ENCODE measurements at places on chromosomes 3 and 15.

- DNase-seq: peak; percentile 74
These were observed 26.4 kb upstream of the ATP8B4 start for GRCh38 chr15:50145451-50145872.

DNA sequence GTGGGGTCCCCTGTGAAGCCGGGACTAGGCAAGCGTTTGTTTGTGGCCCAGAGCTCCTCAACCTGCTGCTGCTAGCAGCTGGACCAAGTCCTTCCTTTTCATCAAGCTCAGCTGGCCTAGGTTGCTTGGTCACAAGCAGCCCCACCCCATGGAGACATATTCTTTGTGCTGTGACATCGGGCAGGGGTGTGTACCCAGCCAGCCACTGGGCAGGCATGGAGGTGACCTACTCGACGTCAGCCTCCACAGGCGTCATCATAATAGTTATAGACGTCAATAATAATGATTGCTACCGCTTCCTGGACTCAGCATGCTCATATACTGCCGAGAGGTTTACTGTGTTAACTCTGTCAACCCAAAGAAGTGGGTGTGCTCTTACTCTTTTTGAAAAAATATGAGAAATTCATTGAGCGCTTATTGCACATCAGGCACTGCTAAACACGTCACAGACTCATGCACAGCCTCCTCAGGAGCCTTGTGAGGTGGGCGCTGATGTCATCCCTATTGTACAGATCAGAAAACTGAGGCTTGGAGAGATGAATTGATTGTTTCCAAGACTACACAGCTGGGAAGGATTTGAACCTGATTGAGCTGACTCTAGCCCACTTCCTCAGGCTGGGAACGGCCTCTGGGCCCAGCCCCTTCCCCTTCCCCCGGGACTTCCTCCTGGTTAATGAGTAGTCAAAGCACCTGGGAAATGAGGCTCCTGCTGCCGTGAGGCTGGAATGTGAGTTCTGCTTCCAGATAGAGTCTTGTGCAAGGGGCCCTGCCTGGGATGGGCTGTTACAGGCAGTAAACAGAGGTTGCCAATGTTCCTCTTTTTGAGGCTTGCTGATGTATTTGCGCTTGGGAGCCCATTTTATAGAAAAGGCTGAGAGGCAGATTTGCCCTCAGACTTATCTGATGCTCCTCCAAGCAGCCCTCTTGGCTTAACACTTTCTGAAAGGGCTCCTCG lies 16.2 kb downstream of the SLC6A6 start:
- DNase-seq: no peak

- no peak for DNase-seq
These were observed 38.1 kb downstream of the TM2D3 start for GRCh38 chr15:101614001-101614585.

GRCh38 chr15:31098491-31098917 lies 3.0 kb downstream of the TRPM1 start:
- peak; percentile 50 for DNase-seq

- DNase-seq: no peak
These were observed 676.0 kb downstream of the EPHA3 start for GRCh38 chr3:89783341-89783927.

GRCh38 chr3:192275741-192276355 lies 451.5 kb downstream of the FGF12 start:
- DNase-seq: no peak

GRCh38 chr3:150033721-150034120 lies 63.0 kb upstream of the PFN2 start:
- no peak for DNase-seq

DNA sequence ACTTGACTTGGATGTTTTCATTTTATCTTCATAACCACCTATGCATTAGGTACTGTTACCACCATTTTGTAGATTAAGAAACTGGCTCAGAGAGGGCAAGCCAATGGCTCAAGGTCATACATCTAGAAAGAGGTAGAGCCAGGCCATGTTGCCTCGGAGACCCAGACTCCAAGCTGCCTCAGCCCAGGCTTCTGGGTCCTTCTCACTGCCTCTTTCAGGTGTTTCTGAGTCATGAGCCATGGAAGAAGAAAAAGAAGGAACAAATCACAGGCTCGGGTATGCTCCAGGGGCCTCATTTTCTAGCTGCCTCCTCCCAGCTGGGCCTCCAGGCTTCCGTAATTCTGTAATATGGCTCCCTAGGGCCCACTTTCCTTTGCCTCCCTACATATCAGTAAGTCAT lies 226.5 kb upstream of the TOPAZ1 start:
- DNase-seq: no peak

DNA sequence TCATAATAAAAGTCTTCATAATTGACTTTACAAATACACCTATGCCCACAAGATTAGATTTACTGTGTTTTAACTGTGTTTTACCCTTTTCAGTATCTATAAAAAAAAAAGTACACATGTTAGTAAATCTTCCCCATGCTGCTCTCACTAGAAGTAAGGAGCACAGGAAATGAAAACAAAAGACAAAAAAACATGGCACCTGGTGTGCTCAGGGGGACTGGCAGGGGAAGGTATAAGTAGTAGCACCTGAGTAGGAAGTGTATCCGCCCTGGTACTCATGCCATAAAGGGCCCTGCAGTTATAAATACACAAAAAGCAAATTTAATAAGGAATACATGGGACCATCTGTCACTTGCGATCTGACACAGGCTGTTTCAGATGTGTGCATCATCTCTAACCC lies 8.9 kb upstream of the ALDH1A2 start:
- no peak for DNase-seq

- no peak for DNase-seq
These were observed 26.6 kb downstream of the DCP1A start for GRCh38 chr3:53320697-53321096.

DNA sequence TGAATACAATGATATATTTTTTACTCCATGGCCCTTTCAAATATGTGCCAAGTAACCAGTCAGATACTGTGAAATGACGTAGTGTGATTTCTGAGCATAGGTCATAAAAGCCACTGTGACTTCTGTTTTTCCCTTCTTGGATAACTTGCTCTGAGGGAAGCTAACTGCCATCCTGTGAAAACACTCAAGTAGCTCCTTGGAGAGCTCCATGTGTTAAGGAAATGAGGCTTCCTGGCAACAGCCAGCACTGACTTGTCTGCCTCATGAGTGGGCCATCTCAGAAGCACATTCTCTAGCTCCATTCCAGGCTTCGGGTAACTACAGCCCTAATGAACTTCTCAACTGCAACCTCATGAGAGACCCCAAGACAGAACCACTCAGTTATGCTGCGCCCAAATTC lies 9.5 kb upstream of the CCDC80 start:
- no peak for DNase-seq

DNA sequence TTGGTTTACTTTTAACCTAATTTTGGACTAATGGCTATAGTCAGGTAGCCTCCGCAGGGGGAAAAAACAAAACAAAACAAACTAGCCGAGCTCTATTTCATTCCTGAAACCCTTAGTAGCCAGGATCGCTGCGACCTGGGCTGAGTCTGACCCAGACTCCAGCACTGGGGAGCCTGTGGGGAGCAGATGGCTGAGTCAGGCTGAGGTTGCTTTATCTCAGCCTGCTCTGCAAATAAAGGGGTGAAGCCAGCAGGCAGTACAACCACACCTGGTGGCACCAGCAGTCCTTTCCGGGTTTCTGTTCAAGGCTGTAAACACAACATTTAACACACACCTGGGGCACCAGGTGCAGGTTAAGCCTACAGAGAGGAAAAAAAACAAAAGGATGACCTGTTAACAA lies 27.3 kb downstream of the ABHD2 start:
- DNase-seq: no peak

- DNase-seq: no peak
These were observed 172.7 kb downstream of the WDR72 start for GRCh38 chr15:53586799-53587198.

DNA sequence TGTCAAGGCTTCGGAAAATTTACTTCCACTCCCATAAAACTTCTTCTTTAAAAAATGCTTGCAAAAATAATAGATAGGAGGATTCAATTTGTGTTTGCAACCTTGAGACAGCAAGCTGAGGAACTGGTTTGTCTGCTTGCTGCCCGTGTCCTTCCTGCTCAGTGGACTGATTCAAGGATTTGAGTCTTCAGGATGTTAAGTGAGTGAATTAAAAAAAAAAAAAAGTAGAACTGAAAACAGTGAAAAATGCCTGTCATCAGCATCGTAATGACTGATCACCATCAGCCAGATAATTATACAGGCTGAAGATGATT lies 453.7 kb downstream of the FGF12 start:
- DNase-seq: no peak
